HT1080 (cell line): ENCODE measurements at places on chromosomes 16 and 17.

GRCh38 chr17:50260501-50260911 is 13.8 kb upstream of the TMEM92 start:
- no peak for DNase-seq

DNA sequence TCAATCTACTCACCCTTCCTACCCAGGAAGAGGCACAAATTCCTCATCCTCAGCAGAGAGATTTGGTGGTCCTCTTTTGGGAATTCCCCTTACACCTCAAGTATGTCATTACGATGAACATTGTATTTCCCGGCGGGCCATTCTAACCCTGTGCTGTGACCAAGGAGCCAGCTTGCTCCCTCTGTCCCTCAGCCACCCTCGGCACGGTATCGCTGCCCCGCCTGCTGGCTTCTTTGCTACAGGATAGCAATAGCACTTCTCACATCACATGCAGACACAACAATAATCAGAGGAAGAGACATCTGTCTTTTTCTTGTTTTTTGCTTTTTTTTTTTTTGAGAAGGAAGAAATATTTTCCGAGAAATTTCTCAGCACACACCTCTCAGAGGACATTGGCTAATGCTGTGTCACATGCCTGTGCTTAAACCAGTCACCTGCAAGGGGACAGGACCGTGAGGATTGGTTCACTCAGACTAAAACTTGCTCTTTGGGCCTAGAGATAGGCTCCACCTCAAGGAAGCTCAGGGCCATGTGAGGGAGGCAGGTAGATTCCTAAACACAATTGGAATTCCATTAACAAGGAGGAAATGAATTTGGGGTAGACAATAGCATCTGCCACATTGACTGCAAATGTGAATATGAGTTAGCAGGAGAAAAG is 41.2 kb downstream of the TMC5 start:
- DNase-seq: no peak

DNA sequence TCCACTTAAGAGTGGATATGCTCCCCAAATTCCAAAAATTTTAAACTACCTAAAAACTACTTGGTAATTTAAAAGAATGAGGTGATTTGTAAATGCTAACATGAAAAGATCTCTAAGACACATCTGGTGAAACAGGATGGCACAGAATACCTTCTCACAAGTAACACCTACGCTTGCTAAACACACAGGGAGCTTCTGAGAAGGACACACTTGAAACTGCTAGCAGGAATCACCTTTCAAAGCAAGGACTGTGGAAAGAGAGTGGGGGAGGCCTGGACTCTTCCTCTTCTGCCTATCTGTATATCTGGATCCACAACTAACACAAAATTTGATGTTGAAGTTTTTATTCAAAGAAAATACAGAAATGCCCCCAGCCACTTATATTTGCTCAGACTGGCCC is 52.4 kb downstream of the CYTH1 start:
- DNase-seq: no peak

DNA sequence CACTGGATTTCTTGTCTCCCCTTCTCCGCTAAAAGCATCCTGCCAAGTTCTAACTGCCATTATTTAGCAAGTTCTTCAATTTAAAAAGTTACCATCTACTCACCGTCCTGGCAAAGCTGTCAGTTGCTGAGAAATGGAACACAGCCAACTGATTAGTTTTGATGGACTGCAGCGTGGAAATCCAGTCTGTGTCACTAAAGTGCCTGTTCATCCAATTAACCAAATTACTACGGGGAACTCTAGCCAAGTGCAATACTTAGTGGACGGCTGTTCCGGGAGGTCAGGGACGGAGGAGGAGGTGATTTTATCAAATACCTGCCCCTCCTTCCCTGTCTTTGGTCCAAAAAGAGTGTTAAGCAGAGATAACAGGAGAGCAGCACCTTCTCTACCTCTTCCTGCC is 260.7 kb downstream of the MAF start:
- DNase-seq: no peak

GRCh38 chr16:81004646-81005353 is 1.9 kb downstream of the CMC2 start:
- DNase-seq: peak; percentile 41

DNA sequence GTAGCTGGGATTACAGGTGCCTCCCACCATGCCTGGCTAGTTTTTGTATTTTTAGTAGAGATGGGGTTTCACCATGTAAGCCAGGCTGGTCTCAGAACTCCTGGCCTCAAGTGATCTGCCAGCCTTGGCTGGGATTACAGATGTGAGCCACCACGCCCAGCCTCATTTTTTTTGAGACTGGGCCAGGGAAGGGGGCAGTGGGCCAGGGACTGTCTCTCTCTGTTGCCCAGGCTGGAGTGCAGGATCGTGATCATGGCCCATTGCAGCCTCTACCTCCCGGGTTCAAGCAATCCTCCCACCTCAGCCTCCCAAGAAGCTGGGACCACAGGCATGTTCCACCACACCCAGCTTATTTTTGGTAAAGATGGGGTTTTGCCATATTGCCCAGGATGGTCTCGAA is 16.0 kb downstream of the RSL1D1 start:
- no peak for DNase-seq

GRCh38 chr17:43814026-43814425 is 18.9 kb downstream of the MPP3 start:
- no peak for DNase-seq

DNA sequence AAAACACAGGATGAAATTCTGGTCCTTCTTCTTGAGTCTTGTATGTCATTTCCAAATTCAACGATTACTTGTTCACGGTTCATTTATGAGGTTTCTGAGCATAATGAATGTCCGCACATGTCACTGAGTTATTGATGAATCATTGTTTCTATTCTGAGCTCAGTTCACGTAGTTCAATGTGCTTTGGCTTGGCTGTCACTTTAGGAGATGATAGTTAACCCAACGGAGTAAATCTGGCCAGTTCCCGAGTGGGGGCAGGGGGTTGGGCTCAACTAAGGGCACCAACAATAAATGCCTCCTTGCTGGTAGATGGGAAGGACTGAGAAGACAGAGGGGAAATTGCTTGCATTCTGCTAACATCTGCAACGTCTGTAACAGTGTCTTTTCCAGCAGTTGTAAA is 239.4 kb upstream of the HSBP1 start:
- no peak for DNase-seq

- no peak for DNase-seq
Observed at GRCh38 chr16:24973809-24974461, 41.2 kb downstream of the ARHGAP17 start.

DNA sequence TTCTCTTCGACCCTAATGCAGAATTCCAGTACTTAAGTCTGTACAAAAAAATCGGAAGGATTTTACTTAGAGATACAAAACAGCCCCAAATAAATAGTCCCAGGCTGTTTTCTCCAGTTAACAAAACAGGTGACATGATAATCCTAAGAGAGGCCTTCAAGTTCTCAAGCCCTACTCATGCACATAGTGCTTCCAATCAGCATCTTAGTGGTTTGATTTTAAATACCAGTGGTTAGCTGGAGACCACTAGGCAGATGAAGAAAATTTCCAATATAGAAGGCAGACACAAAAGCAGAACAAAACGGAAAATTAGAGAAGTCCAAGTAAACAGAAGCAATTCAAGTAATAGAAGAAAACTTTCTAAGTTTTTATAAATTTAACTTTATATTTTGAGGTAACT is 5.2 kb upstream of the OR4D2 start:
- DNase-seq: no peak

GRCh38 chr16:65244787-65245186 is 122.9 kb upstream of the CDH11 start:
- DNase-seq: no peak

DNA sequence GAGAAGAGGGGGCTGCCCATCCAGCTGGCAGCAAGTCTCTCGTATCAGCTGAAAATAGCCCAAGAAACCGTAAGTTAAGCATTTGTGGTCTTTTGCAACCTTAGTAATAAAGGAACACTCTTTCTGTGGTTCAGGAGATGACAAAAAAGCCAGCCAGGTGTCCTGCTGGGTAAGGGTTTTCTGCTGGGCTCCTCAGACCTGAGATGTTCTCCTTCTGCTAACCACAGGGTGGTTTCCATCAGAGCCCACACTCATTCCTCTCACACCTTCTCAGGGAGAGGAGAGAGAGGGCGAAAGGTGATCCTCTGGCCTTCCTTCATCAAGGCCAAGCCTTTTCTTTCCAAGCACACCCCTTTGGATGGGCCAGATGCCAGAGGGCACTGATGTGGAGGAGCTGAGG is 70.7 kb downstream of the TEX14 start:
- DNase-seq: no peak

DNA sequence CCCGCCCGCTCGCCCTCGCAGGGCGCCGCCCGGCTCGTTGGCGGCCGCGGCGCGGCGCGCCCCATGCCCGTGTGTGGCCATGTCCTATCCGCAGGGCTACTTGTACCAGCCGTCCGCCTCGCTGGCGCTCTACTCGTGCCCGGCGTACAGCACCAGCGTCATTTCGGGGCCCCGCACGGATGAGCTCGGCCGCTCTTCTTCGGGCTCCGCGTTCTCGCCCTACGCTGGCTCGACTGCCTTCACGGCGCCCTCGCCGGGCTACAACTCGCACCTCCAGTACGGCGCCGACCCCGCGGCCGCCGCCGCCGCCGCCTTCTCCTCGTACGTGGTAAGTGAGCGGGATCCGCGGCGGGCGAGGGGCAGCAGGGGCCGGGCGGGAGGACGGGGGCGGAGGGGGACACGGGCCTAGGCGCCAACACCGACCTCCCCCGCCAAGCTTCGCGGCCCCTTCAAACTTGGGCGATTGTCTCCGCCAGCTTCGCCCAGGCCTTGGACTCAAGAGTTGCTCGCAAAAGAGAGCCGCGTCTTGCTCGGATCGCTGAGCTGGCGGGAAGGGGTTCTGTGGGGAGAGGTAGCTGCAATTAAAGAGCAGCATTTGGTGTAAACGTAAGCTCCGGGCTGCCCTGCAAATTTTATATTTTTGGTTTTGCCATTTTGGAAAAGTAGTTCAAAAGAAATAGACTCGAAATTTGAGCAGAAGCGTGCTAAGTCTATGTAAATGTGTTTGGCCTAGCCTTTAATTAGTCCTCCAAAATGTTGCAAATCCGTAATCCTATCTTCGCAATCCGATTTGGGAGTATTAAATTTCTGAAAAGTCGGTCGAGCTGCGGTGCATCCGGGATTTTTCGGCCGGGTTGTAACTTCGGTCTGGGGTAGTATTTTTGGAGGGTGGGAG is 702 bp downstream of the IRX5 start:
- DNase-seq: no peak

DNA sequence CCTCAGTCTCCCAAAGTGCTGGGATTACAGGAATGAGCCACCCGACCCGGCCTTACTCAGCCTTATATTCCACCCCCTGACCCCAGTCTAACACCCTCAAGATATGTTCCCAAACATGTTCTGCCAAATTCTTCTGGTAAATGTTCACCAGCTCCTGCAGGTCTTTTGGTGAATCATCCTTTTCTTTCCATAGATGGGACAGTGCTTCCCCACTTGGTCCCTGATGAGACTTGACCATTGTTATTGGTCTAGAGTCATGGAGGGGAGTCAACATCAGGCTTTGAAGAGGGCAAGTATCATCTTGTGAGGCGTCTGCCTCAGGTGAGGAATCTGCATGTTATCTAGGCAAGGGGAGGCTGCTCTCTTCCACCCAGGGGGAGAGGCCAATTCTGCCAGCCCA is 10.4 kb upstream of the RUNDC3A start:
- DNase-seq: no peak

DNA sequence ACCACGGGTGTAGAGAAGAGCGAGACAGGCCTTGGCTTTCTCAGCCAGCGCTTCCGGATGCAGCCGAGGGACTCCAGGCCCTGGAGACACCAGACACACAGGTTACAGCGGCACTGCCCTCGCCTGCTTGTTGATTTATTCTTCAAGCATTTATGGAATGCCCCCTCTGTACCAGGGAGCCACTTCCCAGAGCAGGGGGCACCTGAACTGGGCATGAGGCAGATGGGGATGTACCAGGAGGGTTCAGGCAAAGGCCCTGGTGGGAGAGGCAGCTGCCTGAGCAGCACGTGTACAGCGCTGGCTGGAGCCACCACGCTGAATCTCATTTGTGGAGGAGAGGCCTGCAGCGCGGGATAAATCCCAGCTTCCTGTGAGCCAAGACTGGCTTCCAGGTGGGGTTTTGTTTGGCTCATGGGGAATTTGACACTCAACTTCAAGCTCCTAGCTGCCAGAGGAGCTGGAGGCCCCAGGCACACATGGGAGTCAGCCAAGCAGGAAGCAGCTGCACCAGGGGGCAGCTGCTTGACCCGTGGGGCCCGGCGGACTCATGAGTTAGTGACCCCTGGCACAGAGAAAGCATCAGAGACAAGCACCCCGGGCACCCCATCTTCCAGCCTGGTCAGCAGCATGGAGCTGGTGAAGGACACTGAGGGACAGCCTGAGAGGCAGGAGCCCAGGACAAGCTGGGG is 59.7 kb downstream of the IL21R start:
- no peak for DNase-seq

DNA sequence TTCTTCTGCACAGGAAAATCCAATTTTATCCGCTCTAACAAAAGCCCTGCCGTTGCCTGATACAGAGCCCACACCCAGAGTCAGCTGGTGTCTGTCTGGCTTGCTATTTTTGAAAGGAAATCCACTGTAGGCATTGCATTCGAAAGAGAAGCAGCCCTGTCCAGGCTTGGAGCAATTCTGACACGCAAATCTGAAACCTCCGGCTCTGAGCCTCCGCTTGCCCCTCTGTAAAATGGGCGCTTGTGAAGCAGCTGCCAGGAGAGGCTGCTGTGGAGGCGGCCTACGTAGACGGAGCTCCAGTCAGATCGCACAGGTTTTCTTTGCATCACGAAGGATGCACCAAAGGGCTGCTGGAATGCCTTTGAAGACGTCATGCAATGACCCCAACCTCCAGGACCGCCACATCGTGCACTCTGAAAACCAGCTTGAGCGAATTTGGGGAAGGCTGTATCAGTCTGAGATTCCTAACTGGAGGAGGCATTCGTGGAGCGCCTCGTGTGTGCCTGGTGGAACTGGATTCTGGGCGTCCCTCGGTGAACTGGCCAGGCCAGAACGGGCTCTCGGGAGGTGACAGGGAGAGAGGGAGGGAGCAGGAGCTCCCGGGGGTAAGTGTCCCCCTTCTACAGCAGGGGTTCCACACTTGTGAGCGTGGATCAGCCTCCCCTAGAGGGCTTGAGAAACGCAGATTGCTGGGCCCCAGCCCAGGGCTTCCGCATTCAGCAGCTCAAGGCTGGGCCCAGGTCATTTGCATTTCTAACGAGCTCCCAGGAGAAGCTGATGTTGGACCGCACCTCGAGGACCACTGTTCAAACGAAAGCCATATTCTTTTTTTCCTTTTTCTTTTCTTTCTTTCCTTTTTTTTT is 215.5 kb downstream of the MRTFB start:
- DNase-seq: no peak

- no peak for DNase-seq
Observed at GRCh38 chr16:50835358-50836060, 93.6 kb downstream of the CYLD start.

GRCh38 chr17:15334266-15334665 is 7.1 kb downstream of the TEKT3 start:
- peak; percentile 68 for DNase-seq

DNA sequence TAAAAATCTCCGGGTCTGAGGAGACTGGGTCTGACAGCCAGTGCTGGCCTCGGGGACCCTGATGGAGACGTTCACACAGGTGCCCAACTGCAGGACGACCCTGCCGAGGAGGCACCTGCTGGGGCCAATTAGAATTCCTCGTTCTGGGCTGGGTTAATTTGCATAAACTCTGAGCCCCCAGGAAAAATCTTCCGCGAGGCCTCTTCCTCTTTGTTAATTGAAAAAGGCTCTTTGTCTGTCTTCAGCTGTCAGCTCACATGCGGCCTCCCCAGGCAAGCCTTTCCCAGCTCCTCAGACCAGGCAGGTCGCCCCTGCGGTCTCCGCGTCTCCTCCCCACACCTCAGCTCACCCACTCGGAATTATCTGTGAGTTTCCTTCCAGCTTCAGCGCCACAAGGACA is 400.2 kb downstream of the SEC14L1 start:
- DNase-seq: no peak

GRCh38 chr17:70544317-70544716 is 375.0 kb downstream of the KCNJ2 start:
- no peak for DNase-seq

- no peak for DNase-seq
Observed at GRCh38 chr16:69494991-69495392, 70.6 kb downstream of the CYB5B start.
